ENCODE measurements at places on chromosomes 5 and 9.

DNA sequence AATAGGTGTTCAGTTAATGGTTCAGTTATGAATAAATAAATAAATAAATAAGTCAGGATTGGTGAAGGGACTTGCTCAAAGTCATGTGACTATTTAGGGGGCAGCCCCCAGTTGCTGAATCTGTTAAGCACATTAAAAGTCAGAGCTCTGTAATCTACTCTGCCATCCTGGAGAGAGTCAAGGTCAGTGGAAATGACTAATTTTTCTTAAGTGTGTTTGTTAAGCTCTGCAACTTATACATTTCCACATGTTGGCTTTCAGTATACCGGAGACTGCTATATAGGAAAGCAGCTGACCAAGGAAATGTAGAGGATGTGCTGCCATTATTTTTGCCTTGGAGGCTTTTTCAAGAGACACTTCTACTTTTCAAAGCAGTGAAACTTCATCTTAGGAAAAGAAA, 57.9 kb downstream of the KIAA1958 start:
- DNase-seq: no peak

DNA sequence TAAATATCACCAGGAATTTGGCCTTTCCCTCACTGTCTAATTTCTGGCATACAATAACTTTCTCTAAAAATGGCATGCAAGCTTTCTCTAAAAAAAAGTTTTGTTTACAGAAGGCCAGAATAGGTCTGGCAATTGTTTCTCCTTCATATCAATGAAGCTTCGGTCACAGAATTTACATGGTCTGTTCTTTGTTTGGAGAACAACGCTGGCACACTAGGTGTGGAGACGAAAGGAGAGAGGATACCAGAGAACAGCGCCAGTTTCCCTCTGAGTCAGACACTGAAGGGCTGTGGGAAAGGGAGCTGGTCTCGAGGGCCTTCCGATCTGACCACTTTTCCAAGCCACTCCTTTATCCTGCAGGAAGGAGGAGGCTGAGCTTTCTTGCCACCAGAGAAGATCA, 60.1 kb upstream of the ITGA1 start:
- DNase-seq: no peak

GRCh38 chr5:127072861-127073846, at the start of gene C5orf63:
C5orf63 (minus strand) TSS chr5:127073502; CDS start chr5:127058995, 14,507 bp downstream.
- DNase-seq: peak; percentile 34

DNA sequence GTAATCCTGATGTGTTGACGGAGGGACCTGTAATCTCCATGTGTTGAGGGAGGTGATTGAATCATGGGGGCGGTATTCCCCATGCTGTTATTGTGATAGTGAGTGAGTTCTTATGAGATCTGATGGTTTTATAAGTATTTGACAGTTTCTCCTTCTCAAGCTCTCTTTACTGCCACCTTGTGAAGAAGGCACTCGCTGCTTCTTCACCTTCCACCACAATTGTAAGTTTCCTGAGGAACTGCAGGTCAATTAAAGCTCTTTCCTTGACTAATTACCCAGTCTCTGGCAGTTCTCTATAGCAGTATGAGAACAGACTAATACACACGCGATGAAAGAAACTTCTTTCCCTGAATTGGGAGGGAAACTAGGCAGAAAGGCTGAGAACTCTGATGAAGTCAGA, 141.1 kb upstream of the RAD23B start:
- no peak for DNase-seq

DNA sequence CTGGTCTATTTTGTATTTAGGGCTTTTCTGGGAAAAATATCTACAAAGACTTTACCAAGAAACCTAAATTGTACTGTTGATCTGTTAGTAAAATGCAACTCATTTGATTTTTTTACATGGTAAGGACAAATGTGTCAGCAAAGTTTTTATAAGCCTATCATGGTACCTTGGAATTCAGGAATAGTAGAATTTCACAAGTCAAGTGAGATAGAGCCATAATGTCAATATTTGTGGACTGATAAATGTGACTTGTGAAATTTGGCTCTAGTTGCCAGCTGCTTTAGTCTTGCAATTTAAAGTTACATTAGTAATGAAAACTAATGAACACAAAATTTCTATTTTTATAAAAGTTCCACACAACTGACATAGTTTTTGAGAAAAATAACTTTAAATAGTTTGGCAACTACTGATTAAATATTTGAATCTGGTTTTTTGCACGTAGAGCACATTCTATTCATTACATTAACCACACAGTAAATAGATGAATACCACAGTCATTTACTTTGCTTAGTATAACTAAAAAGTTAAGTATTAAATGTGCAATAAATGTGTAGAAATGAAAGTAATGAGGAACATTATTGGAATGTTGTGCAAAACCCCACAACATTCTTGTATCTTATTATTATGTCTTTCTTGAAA, 41.2 kb upstream of the RIOK2 start:
- DNase-seq: no peak

- DNase-seq: no peak
Observed at GRCh38 chr5:112738191-112738560, 491 bp downstream of the APC start.

GRCh38 chr5:159386028-159386711, 55.9 kb upstream of the IL12B start:
- DNase-seq: no peak

GRCh38 chr5:160397492-160397891, 2.4 kb downstream of the FAM200C start:
- DNase-seq: no peak

GRCh38 chr5:124998520-124998919, 252.1 kb upstream of the ZNF608 start:
- no peak for DNase-seq

- no peak for DNase-seq
Observed at GRCh38 chr5:18010053-18010452, 375.8 kb downstream of the TAF11L14 start.

DNA sequence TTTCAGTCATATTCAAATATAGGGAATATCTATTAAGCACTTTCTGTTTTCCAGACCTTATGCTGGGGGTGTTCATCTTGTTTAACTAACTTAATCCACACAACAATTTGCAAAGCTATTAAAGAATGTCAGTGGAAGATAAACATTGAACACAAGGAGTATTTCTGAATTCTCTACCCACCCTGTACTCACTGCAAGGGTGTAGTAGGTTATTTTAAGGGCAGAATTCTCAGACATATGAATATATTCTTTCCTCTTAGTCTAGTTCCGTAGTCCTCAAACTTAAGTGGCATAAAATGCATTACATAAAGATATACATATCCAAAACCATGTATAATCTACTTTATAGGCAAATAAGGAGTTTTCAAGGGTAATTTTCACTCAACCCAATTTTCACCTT, 19.9 kb upstream of the CHSY3 start:
- DNase-seq: no peak

GRCh38 chr5:134005417-134006061, 764 bp upstream of the VDAC1 start:
- no peak for DNase-seq

GRCh38 chr9:76255781-76256455, 138.3 kb downstream of the RFK start:
- DNase-seq: no peak

- no peak for DNase-seq
Observed at GRCh38 chr9:80775530-80775929, 913.8 kb downstream of the TLE1 start.

DNA sequence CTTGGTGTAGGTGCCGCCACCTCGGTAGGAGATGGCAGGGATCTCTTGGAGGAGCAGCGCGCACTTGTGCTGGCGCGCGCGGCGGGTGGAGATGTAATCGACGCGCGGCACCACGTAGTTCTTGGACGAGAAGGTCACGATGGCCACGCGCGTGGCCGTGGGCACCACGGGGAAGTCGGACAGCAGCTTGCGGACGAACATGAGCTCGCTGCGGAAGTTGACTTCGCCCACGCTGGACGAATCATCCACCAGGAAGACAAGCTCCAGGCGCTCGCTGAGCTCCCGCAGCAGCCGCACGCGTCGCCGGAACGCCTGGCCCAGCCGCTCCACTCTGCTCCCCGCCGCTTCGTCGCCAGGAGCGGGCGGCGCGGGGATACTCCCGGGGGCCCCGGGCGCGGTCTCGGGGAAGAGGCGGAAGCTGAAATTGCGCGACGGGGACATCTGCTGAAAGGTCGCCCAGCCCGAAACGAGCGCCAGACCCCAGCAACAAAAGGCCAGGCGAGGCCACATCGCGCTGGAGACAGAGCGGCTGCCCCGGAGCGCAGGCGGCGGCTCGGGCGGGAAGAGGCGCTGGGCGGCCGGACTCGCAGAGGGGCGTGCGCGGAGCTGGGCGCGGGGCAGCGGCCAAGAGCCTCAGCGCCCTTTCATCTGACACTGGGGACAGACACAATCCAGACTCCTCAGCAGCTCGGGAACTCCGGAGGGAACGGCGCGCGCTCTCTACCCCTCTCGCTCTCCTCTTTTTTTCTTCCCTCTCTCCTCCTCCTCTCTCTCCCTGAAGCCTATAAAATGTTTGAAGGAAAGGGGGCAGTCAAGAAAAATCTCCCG, at the start of gene SVEP1:
Gene SVEP1 (minus strand): TSS at position 708 of the 828 bp plus-strand sequence. CDS start 198 bp downstream, at position 510.
- no peak for DNase-seq

DNA sequence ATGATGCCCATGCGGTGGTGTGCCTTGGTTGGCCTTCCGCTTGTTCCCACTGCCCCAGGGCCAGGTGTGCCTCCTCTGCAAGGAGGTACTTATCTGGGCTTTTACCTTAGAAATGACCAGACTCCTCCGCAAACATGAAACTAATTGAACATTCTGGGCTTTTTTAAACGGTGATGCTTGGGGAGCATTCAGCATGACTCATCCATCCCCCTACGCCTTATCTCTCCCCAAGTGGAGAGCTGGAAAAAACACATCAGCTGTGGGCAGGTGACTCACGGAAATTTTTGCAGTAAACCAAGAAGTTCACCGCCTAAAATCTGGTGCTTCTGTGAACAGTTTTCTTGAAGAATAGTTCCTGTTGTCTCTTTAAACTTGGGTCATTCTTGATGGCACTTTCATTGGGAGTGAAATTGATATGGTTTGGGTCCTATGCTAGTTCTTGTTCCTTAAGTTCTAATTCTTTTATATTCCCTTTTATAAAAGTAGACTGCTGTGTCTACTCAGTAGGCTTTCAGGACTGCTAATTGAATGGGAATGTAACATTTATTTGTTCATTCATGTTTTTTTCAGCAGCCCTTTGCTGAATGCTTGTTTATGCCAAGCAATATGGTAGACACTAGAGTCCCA, 39.6 kb downstream of the SFXN1 start:
- DNase-seq: peak; percentile 50

DNA sequence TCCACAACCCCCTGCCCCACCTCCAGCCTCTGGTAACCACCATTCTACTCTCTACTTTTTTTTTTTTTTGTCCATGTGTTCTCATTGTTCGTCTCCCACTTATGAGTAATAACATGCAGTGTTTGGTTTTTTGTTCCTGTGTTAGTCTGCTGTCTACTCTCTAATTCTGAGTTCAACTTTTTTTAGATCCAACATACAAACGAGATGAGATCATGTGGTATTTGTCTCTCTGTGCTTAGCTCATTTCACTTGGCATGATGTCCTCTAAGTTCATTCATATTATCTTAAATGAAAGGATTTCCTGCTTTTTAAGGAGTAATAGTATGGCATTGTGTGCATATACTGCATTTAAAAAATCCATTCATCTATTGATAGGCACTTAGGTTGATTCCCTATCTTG, 130.9 kb downstream of the NMUR2 start:
- no peak for DNase-seq

DNA sequence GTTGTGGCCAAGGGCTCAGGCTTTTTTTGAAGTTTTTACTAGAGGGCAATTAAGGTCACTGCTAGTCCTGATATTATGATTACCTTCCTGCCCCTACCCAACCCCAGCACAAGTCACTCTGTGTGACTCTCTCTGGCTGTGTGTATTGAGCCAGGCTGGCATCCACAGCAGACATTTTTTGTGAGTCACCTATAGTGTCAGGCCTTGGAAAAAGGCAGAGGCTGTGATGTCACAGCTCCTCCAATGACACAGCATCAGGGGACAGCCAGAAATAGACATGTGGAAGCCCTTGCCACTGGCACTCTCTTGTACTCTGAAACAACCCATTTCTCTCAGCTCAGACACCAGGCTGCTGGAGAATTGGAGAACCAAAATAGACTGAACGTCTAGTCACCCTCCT, 145.4 kb downstream of the NMUR2 start:
- no peak for DNase-seq

- DNase-seq: no peak
Observed at GRCh38 chr9:85600675-85601263, 141.0 kb downstream of the AGTPBP1 start.

- DNase-seq: no peak
Observed at GRCh38 chr5:97550164-97550563, 367.1 kb upstream of the RIOK2 start.

Measured in stimulated activated CD8-positive, alpha-beta memory T cell treated with anti-CD3 and anti-CD28 coated beads, Interleukin-7, amount 100 ng/mL, for 1 hour (primary cell).